ENCODE measurements at places on chromosomes 1 and 21.

DNA sequence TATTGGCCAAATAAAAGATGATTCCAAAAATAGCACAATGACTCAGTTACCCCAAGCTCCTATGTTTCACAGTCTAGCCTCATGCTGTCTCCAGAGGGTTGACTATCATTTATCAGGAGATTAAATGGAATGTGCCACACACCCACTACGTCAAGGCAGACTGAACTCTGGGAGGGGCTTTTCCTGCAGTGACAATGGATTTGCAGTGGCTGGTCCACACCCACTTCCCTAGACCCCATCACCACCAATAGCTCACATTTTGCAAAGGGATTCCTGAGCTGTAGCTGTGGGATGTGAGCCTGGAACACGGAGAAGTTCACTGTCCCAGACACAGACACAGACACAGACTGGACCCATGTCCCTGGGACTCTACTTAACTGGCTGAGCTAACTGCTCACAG is 77.1 kb downstream of the HLCS start:
- no peak for DNase-seq

GRCh38 chr1:196152975-196153374 is 455.3 kb downstream of the KCNT2 start:
- no peak for DNase-seq

DNA sequence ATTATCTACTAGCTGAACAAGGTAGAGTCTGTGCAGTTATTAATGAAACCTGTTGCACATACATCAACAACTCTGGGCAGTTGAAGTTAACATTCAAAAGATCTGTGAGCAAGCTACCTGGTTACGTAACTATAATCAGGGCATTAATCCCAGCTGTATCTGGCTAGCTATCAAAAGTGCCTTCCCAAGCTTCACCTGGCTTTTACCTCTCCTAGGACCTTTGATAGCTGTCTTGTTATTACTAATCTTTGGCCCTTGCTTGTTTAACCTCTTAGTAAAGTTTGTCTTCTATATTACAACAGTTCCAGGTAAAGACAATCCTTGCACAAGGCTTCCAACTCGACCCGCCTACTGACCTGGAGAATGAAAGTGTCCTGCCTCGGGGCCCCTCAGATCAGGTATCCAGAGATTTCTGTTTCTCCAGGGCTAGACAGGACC is 29.6 kb upstream of the SLC6A9 start:
- no peak for DNase-seq

DNA sequence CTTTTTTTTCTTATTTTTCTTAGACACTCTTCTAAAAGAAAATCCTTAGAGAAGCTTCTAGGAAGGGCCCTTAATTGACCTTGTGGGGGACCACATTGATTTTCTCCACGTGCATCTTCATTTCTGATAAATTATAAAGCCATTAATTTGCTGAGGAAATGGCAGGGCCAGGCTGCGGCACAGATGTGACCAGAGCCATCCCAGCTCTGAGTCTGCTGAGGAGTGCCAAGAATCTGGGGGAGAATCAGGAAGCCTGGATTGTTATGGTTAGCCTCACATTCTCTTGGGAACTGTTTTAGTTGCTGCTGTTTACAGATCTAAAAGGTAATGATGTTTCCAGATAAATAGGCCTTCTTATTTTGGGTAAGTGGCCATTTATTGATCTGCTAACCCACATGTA is 16.2 kb downstream of the PROX1 start:
- DNase-seq = no peak

DNA sequence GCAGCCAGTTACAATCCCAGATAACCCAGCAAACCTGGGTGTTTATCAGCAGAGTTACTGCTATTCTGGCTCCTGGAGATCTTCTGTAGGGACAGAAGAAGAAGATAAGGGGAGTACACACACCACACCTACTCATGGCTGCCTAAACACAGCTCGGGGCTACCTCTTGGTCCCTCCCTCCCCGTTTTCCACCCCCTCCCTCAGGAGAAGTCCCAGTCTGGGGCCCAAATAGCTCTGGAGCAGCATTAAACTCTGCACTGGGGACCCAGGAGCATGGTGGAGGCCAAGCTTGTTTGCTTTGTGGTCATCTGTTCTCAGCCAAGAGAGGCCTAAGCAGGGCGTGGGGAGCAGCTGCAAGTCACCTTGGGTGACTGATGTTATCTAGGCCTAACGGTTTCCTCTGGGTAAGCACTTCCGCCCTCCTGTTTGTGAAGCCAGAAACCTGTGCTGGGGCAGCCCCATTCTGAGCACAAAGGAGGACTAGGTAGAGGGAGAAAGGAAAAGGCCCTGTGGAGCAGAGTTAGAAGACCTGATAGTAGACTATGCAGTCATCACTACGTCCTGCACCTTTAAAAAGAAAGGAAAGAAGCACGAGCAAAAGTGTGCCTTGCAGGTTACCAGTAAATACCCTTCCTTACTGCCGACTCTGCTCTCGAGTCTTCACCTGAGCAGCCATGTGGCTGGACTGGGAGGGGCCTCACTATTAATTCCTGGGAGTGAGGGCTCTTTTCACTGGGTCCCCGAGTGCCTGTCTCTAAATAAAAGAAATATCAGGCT is 2.0 kb upstream of the RCSD1 start:
- DNase-seq = peak; percentile 58

DNA sequence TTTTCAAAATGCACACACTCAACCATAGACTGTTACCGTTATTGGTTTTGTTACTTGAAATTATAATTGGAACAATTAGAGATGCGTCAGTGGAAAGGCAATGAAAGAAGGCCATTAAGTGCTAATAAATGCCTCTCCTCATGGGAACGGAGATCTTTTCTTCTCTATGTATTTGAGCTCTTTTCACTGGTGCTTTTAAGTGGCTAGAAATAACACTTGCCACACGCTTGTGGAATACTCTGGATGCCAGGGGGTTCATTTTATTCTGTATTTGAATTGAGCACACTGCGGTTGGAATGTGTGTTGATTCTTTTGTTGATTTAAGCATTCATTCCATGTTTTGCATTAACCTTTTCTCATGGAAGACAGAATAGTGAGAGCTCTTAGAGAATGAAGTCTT is 68.4 kb downstream of the DNM3 start:
- no peak for DNase-seq

- DNase-seq = no peak
These were observed 6.2 kb downstream of the COL18A1 start for GRCh38 chr21:45410865-45411809.

DNA sequence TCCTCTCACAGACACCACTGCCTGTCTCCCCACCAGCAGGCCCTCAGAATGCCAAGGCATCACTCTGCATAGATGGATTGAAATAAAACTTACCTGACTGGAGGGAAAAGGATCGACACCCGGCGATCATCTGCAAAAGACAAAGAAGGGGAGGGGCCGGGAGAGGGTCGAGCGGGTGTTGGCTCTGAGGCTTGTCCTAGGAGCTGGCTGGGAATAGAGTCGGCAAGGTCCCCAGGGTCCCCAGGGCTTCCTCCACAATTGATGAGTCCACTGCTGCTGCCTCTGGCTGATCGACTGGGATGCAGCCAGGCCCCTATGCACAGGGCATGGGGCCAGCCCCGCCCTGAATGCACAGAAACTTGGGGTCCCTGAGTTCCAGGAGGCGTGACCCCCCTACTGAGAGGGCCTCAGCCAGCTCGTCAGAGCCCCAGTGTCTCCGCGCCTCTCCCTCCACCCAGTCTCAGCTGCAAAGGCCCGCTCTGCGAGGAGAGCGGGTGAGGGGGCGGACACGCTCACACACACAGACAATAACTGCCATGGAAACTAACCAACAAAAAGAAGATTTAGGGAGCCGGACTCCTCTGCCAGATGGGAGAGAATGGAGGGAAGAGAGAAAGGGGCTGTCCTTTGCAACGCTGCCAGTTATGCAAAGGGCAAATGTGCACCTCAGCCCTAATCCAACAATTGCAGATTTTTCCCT is at the start of gene KLHDC8A:
TSS of gene KLHDC8A (minus strand) at position 483 of the 700 bp plus-strand sequence. CDS start 13,318 bp downstream, outside the sequence.
- no peak for DNase-seq

DNA sequence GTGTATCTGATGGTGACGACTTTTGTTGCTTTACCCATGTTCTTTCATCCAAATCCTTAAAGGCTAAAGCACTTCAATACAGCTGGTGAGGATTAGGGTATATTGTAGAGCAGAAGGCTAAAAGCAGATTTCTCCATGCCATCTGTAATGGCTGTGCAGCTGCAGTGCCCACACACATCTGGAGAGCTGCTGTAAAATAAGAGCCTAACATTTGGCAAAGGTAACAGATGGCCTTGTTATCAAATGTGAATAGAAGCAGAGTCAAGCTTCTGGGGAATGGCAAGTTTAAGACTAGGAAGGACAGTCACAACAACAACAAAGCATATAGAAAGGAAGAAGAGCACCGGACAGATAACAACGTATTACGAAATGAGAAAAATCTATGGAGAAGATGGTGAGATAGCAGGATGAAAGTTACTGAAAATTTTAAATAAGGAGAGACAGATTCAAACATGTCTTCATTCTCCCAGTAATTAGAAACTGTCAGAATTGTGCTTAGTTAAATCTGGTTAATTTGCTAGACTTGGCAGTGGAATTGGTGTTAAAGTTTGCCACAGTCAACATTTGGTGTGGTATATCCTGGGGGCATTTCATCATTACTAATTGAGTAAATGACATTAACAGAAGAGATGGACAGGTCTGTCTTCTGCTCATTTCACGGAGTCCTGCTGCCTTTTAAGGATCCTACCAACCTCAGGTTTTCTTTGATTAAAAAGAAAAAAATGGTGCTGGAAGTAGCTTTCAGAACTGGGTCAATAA is 1093.2 kb downstream of the ADGRL2 start:
- DNase-seq = no peak

GRCh38 chr1:184622136-184622823 is 132.4 kb downstream of the EDEM3 start:
- DNase-seq = no peak

GRCh38 chr1:10941891-10942541 is 70.4 kb upstream of the TARDBP start:
- DNase-seq = peak; percentile 78

- DNase-seq = no peak
These were observed 37.2 kb downstream of the LRRC8C start for GRCh38 chr1:89670163-89670562.

GRCh38 chr1:199167460-199167859 is 528.6 kb downstream of the PTPRC start:
- DNase-seq = no peak

DNA sequence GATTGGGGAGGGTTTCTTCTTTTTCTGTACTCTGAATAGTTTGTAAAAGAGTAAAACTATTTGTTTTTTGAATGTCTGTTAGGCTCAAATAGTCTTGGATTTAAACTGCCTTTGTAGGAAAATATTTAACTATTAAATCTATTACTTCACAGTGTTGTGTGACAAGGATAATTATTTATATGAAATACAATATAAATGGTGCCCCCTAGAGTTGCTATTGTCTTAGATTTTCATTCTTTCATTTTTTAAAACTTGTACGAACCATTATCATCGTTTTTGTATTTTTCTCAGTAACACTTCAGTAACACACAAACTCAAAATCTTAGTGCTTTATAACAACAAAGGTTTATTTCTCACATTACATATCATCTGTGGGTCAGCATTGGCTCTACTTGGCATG is 37.4 kb downstream of the C1orf185 start:
- no peak for DNase-seq

DNA sequence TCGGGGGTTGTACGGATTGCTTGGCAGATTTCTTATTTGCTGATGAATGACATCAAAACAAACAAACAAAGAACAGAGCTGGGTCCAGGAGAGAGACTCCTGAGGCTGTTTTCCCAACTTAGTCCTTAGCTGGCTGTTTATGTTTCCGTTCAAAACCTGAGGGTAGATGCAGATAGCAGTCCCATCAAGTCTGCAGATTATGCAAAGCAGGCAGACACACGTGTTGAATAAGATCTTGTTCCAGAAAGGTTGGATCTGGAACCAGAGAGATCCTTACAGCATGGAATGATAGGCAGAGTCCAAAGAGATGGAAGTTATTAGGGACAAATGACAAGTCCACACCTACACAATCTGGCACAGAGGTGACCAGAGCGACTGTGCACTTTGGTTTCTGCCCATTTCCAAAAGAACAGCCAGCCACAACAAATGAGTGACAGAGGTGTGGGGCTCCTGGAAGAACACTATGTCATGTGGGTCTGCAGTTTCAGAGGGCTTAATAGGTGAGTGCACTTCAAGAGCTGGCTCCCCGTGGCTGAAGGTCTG is 65.5 kb downstream of the MAN1C1 start:
- no peak for DNase-seq

- DNase-seq = no peak
These were observed 303.3 kb upstream of the DEPDC1 start for GRCh38 chr1:68800182-68800581.

- no peak for DNase-seq
These were observed 4.3 kb upstream of the ZBTB7B start for GRCh38 chr1:154998201-154998780.

DNA sequence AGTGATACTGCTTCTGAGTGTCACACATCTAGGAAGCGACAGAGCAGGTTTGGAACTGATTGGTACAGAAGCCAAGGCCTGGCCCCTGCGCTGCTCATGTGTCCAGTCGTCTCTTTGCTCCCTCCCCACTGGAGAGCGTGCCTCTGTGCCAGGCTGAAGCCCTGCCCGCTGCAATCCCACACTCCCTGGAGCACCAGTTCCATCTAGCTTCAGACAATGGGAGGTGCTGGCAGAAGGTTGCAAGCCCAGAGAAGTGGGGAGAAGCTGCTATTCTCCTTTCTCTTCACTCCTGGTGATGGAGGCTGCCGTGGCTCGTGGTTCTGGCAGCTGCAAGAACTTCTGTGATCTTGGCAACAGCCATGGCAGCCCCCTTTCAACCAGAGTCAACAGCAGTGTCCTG is 250.9 kb downstream of the MATN1 start:
- DNase-seq = no peak

GRCh38 chr1:201538612-201539551 is at the start of gene NAV1:
Gene NAV1, plus strand, starts transcription at chr1:201539127. Its CDS starts 83,758 bp downstream, at chr1:201622885.
- no peak for DNase-seq

GRCh38 chr1:215241451-215241850 is 158.9 kb downstream of the KCNK2 start:
- no peak for DNase-seq

- no peak for DNase-seq
These were observed 77.7 kb downstream of the CC2D1B start for GRCh38 chr1:52288286-52288685.

DNA sequence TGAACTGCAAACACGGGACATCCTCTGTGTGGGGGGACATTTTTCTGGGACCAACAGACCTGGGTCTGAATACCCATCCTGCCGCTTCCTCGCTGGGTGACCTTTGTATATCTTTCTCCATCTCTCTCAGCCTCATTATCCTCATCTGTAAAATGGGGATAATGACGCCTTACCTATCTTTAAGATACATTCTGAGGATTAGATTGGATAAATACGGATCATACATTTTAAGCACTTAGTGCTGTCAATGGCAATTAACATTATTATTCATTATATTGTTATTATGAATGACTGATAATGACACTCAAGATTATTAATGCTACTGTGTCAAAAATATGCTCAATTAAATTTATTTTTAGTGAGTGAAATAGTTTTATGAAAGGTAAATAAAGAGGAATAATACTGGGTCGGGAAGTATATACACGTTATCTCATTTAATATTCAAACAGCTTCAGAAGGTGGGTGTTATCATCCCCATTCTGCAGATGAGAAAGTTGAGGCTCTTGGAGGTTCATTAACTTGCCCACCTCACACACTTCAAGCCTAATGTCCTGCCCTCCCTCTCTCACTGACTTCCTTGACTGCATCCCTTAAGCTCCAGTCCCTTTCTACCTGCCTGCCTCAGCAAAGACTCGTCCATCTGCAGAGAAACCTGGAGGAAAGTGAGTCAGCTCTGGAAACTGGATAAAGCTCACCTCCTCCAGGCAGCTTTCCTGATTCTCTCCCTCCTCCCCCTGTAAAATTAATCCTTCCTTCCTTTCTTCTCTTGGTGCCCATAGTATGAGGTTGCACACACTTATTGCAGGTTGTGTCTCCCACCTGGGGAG is 120.7 kb upstream of the JUN start:
- DNase-seq = no peak

GRCh38 chr1:68429233-68429808 is 20.4 kb downstream of the RPE65 start:
- DNase-seq = no peak

Measured in memory B cell (primary cell).